DMS153 (cell line): ENCODE measurements at places on chromosomes 11 and 22.
A peak's percentile ranks its signal among the peaks of the same experiment; 100 is the strongest.

DNA sequence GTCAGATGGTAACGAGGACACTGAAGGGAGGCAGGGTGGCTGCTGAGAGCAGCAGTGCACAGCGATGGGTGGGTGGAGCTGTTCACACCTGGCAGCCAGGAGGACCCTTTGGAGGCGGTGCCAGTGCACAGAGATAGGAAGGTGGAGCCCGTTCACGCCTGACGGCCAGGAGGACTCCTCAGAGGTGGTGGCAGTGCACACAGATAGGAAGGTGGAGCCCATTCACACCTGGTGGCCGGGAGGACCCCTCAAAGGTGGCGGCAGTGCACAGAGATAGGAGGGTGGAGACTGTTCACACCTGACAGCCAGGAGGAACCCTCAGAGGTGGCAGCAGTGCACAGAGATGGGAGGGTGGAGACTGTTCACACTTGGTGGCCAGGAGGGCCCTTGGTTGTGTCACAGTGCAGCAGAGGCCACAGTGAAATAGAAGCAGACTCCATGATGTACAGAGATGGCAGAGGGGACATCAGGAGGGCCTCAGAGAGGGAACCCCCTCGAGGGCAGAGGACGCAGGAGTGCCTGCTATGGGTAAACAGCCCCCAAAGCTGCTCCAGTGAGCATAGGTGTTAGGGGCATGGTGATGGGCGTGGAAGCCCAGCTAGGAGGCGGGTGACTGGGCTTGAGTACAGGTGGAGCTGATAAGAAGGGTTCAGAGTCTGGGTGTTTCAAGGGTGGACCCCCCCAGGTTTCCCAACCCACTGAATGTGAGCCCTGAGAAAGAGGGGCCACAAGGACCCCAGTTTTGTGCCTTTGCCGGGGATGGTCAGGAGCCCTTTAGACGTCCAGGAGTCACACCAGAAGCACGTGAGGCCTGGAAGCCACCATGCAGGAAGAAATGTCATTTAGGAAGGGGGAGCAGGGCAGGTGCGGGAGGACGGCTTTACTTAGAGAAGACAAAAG lies 566.7 kb downstream of the BRD1 start:
- DNase-seq, result no peak

DNA sequence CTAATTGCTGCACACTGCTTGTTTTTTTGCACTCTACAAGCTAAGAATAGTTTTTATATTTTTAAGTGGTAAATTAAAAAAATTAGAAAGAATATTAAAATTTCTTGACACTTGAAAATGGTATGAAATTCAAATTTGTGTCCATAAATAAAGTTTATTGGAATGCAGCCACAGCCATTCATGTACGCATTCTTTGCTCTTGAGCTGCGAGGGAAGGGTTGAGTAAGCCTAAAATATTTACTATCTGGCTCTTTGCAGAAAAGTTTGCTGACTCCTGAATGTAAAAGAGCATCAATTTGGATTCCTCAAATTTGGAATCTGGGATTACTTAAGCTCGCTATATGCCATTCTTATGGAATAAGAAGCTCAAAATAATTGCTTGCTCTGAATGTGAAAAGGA lies 3.4 kb upstream of the ADAMTS8 start:
- no peak for DNase-seq

- no peak for DNase-seq
These were observed 555.0 kb downstream of the BRD1 start for GRCh38 chr22:49272546-49273125.

DNA sequence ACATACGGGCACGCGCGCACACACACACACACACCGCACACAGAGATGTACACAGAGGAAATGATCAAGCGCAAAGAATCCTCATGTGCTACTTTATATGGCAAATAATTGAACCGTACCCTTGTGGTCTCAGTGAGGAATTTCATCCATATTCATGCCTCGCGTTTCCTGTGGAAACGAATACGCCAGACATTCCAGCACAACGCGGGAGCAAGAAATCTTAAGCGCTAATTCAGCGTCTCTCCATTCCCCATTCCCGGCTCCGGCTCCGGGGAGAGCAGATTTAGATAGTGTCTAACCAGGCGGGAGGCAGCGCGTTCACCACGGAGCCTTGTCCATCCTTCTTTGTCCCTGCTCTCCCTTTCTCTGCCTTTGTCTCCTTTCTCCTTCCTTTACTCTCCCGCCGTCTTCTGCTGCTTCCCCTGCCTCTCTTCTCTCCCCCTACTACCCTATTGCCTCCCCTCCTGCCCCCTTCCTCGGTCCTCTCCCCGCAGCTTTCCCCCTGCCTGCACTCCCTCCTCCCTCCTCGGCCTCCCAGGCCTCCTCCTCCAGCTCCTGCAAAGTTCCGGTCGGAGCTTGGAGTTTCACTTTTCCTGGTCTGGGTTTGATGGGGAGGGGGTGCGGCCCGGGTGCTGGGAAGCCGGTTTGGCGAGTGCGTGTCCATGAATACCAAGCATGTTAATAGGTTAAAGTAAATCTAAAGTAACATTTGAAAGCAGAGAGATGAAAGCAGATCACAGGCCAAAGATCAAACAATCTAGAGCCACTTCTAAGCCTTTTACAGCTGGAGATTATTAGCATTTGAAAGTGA lies 579.3 kb downstream of the BUD13 start:
- DNase-seq, result peak; percentile 23

- peak; percentile 57 for DNase-seq
These were observed 19.2 kb upstream of the TALDO1 start for GRCh38 chr11:727859-728748.

GRCh38 chr22:22038178-22038880 lies 55.7 kb upstream of the TOP3B start:
- DNase-seq, result no peak

DNA sequence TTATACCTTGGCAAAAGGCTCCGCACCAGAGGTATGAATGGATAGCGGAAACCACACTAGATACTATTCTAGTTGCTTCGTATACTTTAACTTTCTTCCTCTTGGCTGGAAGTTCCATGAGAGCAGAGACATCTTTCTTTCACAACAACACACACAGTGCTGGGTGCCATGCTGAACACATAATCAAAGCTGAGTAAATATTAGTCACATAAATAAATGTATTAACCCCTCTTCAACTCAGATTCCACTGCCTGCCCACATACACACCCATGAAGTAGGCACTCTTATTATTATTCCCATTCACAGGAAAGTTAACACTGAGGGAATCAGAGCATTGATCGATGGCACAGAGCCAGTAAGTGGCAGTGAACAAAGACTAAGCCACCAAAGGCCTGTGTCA lies 35.4 kb downstream of the SPON1 start:
- no peak for DNase-seq

DNA sequence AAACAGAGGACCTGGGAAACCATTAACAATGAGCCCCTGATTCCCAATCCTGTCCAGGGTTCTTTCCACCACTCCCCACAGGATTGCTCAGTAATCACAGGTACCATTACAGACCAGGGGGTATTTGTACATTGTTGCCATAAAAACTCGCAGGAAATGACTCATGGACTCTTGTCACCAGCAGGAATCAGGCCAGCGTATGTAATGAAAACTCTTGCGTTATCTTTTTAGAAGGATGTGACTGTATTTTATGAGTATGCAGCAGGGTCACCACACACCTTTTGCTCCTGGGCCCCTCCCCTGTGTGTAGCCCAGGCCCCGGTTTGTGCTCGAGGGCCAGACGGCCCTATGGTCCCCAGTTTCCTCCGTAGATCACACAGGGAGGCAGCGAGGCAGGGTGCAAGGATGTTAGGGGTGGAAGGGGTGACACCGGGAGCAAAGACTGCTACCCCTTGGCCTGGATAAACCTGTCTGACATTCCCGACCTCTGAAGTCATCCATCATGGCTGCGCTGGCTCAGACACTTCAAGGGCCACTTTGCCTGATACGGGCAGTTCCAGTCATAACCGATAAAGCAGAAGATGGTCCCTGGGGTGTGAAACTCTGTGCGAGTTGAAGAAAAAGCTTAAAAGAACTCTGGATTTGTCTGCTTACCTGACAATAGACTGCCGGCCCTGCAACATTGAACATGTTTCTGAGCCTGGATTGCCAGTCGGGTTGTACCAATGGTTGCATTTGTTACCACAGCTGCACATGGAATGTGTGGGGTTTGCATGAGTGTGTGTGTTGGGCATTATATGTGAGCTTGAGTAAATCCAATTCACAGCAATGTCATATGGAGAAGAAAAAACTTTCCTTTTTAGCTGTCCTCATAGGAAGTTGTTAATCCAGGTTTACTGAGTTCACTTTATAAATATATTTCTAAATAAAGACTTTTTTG lies 56.9 kb downstream of the MICAL2 start:
- DNase-seq, result peak; percentile 78

DNA sequence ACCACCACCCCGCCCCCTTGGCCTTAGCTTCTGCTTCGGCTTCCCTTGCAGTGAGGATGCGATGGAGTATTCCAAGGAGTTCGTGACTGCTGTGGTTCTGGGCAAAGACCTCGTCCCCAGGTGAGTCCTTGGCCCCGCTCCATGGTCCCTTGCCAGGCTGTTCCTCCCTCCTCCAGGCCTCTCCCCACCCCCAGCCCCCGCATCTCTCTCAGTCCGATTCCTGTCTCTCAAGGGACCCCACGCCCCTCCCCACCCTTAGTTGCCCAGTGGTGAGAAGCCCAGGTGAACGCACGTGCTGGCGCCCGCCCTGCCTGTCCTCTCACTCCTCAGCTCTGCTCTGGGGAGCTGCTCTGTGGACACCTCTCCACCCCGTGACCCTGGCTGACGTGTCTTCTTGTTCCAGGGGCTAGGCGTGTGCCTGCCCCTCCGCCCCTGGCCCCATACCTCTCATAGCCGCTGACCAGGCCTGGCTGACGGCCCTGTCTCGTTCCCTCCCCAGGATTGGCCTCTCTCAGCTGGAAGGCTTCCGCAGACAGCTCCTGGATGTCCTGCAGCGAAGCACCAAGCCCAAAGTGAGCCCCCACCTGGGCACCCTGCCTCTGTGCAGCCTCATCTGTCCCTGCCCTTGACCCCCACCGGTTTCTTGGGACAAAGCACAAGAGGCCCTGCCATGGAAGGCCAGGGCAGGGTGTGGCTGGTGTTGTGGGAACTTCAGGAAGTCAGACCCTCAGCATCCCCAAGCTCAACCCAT lies 14.6 kb upstream of the MYRF start:
- no peak for DNase-seq

DNA sequence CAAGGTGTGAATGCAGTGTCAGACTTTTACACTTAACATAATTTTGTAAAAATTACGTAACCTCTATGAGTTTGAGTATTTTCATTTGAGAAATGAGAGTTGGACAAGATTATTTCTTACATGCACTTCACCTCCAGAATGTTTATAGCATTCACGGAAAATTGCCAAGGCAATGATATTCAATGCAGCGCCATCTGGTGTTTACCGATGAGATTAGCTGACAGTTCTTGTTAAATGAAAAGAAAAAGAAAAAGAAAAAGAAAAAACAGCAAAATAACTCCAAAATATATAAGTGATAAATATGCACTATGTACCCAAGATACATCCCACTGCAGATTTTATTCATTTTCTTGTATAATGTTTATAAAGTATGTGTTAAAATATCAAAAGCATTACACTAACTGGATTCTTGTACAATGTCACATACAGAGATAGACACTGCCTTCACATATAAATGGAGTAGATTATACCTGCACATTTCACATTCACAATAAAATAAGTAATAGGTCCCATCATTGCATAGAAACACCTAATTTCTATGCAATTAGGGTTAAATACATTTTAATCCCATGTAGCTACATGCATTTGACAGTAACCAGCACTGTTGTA lies 976.3 kb upstream of the FAT3 start:
- DNase-seq, result no peak

- no peak for DNase-seq
These were observed 7.6 kb upstream of the ZNF74 start for GRCh38 chr22:20386336-20386735.

DNA sequence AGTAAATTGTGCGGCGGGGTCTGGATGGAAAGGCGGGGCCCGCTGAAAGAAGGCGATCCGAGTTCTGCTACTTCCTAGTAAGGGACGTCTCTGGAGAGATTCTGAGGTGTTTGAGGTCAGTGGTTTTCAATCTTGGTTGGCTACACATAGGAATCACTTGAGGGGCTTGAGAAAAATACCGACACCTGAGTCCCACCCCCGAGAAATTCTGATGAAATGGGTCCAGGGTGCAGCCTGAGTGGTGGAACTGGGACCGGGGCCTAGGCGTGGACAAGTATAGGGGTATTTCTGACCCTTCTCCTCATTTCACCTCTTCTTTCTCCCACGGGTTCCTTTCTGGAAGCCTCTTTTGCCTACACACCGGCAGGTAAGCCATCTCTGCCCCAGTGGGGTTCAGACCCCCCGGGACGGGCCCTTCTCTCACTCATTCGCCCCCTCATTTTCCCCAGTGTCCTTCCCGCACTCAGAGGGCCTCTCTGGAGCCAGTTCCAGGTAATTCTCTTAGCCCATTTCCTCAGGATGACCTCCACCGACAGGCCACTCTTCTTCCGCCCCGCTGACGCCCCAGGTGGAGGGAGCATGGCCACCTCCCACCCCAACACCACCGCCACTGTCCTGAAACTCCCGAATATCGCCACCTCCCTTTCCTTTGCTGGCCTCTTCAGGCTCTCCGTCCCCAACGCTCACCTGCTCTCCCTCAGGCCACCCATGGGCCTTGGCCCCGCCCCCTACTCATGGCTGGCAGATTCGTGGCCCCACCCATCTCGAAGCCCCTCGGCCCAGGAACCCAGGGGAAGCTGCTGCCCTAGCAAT lies 11.8 kb downstream of the ROBO3 start:
- no peak for DNase-seq

DNA sequence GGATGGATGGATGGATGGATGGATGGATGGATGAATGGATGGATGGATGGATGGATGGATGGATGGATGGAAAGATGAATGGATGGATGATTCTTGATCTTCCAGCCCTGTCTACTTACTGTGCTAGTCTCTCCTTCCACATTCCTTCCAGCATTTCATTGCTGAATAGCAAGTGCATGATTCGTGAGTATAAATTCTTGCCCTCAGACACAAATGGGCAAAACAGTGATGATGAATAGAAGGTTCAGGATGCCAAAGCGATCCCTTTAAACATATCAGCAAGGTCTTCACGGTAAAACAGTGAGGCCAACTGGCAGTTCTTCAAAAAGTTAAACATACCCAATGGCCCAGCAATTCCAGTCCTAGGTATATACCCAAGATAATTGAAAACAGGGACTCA lies 400.2 kb downstream of the MN1 start:
- no peak for DNase-seq

- DNase-seq, result no peak
These were observed 46.5 kb downstream of the GNB1L start for GRCh38 chr22:19807914-19808872.

DNA sequence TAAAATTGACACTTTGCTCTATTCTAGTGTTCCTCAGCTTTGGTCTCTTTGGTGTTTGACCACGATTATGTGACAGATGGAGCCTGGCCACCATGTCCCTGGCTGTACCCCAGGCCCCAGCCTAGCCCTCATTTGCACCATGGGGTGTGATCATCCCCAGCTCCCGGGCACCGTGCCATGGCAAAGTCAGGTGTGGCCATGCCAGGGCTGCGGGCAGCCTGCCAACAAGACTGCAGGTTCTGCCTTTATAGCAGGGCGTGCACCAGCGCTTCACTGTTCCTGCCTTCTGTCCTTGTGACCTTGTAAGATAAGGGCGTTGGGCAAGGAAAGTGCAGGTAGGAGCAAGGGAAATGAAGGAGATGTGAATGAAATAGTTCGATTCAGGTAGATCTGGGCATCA lies 22.4 kb upstream of the APOBEC3A start:
- peak; percentile 97 for DNase-seq
